Left lung (tissue), 14 donors: ENCODE measurements at places on chromosomes 12 and 14. TPM values are rescaled to one million over a fixed set of nuclear protein-coding genes. Genes with fewer than 3 reads are reported as not detected.

The HNRNPC gene
- total RNA-seq: 377 TPM

The FAM161B gene
- 3.0 TPM for total RNA-seq

The VDR gene
- 29.7 TPM for total RNA-seq

GRCh38 chr14:21937996-21938395, 264.4 kb upstream of the OR4E1 start:
- no peaks in the 10 kb centered on the region for H3K36me3 ChIP-seq
- DNase-seq: no peak
- H3K4me1 ChIP-seq: no peaks in the 10 kb centered on the region
- H3K4me3 ChIP-seq: no peak overlapping the region

The PLA2G1B gene
- total RNA-seq: 76.9 TPM

- peaks cover 44% of the 10 kb centered on the region for H3K4me1 ChIP-seq
- H3K27ac ChIP-seq: peak overlapping the region; percentile 68
- H3K27me3 ChIP-seq: no peaks in the 10 kb centered on the region
- DNase-seq: no peak
- H3K36me3 ChIP-seq: no peaks in the 10 kb centered on the region
Observed at GRCh38 chr14:68249661-68250451, 430.3 kb downstream of the RAD51B start.

The KRT72 gene
- total RNA-seq: not detected

DNA sequence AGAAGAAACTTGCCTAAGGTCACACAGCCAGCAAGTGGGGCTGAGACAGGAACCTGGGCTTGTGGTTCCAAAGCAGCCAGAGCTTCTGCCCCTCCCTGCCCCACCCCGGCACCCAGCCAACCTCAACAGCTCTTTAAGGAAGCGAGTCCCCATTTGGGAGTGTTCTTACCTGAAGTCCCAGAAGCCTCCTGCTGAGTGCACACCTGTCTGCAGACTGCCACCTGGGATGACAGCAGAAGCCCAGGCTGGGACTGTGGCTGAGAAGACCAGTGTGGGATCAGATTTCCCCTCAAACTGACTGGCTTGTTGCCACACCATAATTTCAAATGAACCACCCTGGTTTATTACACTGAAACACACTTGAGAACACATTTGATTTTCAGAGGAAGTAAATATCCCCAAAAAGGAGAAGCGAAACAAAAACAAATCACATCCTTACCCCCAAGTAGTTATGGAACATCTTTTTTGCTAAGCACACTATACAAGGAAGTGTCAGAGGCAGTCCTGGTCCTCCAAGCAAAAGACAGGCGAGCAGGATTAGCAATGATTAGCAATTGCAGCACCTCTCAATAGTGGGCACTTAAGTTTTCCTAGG, 6.3 kb upstream of the RIN3 start:
- H3K4me1 ChIP-seq: peaks cover 48% of the 10 kb centered on the region
- H3K27ac ChIP-seq: no peak overlapping the region
- no peak overlapping the region for H3K4me3 ChIP-seq
- DNase-seq: no peak
- no peaks in the 10 kb centered on the region for H3K27me3 ChIP-seq

DNA sequence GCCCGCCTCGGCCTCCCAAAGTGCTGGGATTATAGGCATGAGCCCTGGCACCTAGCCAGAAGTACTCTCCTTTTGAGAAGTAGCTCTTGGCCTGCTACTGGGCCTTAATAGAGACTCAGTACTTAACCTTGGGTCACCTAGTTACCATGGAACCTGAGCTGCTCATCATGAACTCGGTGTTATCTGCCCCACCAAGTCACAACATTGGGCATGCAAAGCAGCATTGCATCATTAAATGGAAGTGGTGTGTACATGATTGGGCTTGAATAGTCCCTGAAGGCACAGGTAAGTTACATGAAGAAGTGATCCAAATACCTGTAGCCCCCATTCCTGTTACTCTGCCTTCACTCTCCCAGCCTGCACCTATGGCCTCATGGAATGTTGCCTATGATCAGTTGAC, 18.0 kb upstream of the ATF7 start:
- H3K4me1 ChIP-seq: no peaks in the 10 kb centered on the region
- H3K4me3 ChIP-seq: no peak overlapping the region
- H3K27ac ChIP-seq: no peak overlapping the region
- DNase-seq: no peak
- no peaks in the 10 kb centered on the region for H3K27me3 ChIP-seq
- no peaks in the 10 kb centered on the region for H3K36me3 ChIP-seq

GRCh38 chr14:93113678-93114067, 2.1 kb downstream of the ITPK1 start:
- no peaks in the 10 kb centered on the region for H3K36me3 ChIP-seq
- no peaks in the 10 kb centered on the region for H3K27me3 ChIP-seq
- peak overlapping the region; percentile 74 for H3K27ac ChIP-seq
- peaks cover 72% of the 10 kb centered on the region for H3K4me1 ChIP-seq
- DNase-seq: no peak

DNA sequence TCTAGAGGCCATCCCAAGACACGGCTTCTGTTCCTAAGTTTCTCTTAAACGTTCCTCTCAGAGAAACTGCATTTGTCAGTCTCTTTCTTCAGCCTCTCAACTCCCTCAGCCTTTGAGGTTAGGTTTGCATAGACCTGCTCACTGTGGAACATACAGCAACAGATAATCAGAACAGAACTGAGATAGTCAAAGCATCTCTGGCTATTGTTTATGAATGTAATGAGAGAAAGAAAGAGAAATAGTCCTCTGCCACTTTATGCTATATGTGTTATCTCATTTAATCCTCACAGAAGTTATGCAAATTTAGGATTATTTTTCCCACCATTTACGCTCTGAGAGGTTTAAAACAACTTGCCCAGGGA, 190.6 kb downstream of the PHLDA1 start:
- no peaks in the 10 kb centered on the region for H3K27me3 ChIP-seq
- H3K36me3 ChIP-seq: no peaks in the 10 kb centered on the region
- DNase-seq: no peak
- no peak overlapping the region for H3K4me3 ChIP-seq
- H3K4me1 ChIP-seq: no peaks in the 10 kb centered on the region
- H3K27ac ChIP-seq: no peak overlapping the region

The POLR3B gene
- 10.9 TPM for total RNA-seq

The SDR9C7 gene
- not detected for total RNA-seq

The EIF2S3B gene
- not detected for total RNA-seq

DNA sequence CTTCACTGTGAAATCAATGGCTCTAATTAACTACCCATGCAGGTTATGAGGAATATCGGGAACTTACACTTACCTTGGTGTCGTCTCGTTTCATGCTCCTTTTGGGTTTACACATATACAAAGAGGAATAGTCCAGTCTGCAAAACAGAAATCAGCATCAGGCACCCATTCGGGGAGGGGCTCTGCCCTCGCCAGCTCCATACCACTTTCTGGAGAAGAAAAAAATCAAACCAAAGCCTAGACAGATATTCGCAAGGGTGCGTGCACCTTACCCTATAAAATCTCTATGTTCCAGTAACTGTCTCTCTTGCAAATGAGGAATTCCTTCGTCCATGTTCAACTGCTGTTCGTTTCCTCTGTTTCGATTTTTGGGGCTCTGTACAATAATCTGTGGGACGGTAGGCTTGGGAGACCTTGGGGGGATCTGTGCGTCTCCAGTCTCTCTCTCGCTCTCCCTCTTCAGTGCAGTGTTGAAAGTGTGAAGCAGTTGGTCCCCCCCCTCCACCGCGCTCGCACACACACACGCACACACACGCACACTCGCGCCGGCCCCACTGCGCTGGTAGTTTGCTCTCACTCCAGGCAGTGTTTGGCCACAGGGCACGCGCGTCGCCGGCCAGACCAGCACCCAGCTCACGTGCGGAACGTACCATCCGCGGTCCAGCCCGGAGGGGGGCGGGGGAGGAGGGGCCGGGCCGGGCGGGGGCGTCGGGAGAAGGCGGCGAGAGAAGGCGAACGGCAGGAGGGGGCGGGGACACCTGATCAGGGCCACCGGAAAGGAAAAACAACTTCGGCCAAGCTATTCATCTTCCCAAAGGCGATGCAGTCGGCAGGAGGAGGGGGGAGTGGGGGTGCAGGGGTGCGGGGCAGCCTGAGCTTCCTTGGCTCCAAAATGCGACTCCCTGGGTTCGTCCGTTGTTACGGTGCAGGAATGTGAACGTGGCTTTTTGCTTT, at the start of gene BHLHE41:
Gene BHLHE41, minus strand, starts transcription at position 592 of the 954 bp plus-strand sequence. Its CDS starts 258 bp downstream, at position 334.
- DNase-seq: peak; percentile 88
- peak within 1 kb of the TSS; percentile 84 for H3K27ac ChIP-seq
- H3K4me3 ChIP-seq: peak within 1 kb of the TSS; percentile 43
- no peaks in the 10 kb centered on the region for H3K36me3 ChIP-seq
- H3K4me1 ChIP-seq: no peaks in the 10 kb centered on the region

DNA sequence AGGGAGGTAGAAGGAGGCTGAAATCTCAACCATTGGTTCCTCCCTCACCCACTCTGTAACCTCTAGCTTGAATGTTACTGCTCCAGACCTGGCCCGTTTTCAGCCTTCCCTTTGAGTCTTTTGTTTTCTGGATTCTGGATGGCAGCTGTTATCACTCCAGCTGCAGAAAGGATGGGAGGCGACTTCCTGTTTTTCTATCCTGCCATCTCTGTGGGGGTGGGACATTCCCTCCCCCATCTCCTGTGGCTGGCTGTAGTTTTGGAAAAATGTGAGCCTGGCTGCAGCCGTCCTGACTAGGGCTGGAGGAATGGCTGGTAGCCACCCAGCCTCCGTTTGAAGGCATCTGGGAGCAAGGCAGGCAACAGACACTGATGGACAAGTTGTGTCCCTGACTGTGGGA, 2.9 kb upstream of the PPFIBP1 start:
- peak overlapping the region; percentile 23 for H3K27ac ChIP-seq
- peaks cover 12% of the 10 kb centered on the region for H3K4me1 ChIP-seq
- H3K27me3 ChIP-seq: no peaks in the 10 kb centered on the region
- no peak for DNase-seq
- no peak overlapping the region for H3K4me3 ChIP-seq

- no peaks in the 10 kb centered on the region for H3K36me3 ChIP-seq
- peaks cover 87% of the 10 kb centered on the region for H3K27me3 ChIP-seq
- H3K4me3 ChIP-seq: no peak overlapping the region
- no peak for DNase-seq
Observed at GRCh38 chr12:52837413-52837741, 3.3 kb upstream of the KRT79 start.

GRCh38 chr12:56450241-56450640, 1.0 kb upstream of the TIMELESS start:
- no peak for DNase-seq
- H3K4me1 ChIP-seq: peaks cover 15% of the 10 kb centered on the region
- H3K27ac ChIP-seq: no peak overlapping the region
- H3K36me3 ChIP-seq: no peaks in the 10 kb centered on the region
- H3K27me3 ChIP-seq: no peaks in the 10 kb centered on the region
- no peak overlapping the region for H3K4me3 ChIP-seq
